ENCODE measurements at places on chromosomes 2 and 18.
A peak's percentile ranks its signal among the peaks of the same experiment; 100 is the strongest.

GRCh38 chr2:204321910-204322751 is 223.1 kb upstream of the PARD3B start:
- peak; percentile 17 for DNase-seq

GRCh38 chr2:111252436-111252835 is 131.7 kb downstream of the BCL2L11 start:
- no peak for DNase-seq

DNA sequence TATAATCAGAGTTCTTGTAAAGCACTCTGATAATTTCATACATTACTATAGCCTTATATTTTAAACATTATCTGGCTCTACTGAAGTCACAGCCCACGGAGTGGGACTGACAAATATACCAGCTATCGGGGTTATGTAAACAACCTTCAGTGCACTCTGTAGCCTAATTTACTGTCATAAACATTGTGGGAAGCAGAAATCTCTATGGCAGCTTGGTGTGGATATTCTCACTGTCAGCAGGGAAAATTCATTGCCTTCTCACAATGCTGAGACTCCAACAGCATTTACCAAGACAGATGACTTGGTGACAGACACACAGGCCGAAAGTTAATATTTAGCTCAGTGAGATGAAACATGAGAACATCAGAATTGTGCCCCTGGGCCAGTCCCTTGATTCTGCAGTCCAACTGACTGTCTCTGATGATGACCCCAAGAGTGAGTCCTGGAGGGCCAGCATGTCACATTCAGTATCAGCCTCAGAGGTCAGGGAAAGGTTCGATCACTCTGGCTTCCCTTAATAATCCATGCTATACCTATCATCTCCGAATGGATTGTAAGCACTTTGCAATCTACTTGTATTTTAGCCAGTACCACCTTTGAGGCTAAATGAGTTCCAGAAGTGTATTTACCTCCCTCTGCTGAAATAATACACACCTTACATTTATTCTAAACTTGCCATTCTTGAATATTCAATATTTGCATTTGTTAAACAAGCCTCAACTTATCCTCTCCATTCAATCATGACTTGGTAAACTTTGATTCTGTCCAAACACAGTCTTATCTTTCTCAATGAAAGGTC is 146.2 kb upstream of the OSR1 start:
- DNase-seq, result no peak

DNA sequence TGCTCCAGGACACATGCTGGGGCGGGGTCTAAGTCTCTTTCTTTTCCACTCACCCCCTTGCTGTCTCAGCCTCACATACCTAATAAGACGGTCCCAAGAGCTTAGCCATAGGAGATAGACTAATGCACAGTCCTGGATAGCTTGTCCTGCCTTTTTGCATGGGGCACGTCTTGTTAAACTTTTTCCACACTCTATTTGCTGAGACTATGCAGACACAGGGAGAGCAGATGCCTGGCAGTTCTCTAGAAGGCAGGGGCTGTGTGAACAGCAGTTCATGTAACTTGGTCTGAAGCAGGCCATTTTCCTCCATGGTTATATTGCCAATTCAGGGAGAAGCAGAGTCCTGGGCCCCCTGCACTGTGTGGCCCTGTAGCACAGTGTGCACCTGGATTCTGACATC is 142.1 kb downstream of the SEPTIN10 start:
- DNase-seq, result no peak

DNA sequence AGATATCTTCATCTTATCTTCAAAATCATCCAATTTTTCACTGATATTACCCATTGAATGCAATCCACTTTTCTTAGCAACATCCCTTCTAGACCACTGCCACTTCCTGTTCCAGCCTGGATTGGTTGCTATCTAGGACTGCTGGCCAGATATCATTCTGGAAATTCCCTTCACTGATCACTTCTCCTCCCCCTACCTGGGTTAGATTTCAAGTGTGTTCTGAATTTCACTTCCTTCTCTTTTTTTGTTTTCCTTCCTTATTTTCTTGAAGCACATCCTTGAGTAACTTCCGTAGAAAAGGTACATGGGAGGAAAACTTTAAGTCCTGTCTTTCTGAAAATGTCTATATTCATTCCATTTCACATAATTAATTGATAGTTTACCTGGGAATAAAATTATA is 82.0 kb upstream of the IL1R2 start:
- no peak for DNase-seq

- peak; percentile 47 for DNase-seq
These were observed 51.2 kb downstream of the SPIRE1 start for GRCh38 chr18:12606592-12607315.

DNA sequence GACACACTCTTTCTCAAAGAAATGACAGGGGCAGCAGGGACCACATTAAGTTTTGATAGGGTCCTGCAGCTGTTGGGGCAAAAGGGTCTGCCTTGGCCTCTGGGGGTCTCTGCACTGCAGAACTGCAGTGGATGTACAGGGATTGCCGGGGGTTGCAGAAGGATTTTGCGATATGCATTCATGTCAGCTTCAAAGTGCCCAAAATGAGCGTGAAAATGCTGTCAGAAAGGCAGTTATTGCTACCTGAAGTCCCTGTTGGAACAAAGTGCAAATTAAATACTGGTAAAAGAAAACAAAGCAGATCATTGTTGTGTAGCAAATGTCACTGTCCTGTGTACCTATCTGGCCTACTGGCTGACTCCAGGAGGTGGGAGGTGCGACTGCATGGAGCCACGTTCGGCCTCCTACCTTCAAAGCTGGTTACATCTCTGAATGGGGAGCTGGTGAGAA is 78.8 kb upstream of the MAP4K3 start:
- DNase-seq, result no peak

- no peak for DNase-seq
These were observed 127.5 kb downstream of the RTP5 start for GRCh38 chr2:241997017-241997416.

- peak; percentile 57 for DNase-seq
These were observed 74.0 kb downstream of the IL1R2 start for GRCh38 chr2:102065675-102066252.

DNA sequence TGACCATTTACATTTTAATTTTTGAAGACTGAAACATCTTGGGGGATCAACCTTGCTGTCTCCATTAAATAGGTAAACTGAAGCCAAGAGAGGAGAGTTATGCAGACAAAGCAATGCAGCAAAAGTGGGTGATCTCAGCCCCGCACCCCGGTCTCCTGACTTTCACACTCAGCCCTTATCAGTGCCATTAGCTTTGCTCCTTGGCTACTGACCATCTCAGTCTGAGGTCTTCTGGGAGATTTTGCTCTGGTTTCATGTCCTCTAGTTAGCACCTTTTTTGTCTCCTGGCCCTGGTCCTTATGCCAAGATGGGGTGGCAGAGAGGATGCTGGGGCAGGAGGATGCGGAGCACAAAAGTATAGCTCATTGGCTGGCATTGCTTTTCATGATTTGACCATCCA is 61.4 kb downstream of the SETBP1 start:
- DNase-seq, result no peak

DNA sequence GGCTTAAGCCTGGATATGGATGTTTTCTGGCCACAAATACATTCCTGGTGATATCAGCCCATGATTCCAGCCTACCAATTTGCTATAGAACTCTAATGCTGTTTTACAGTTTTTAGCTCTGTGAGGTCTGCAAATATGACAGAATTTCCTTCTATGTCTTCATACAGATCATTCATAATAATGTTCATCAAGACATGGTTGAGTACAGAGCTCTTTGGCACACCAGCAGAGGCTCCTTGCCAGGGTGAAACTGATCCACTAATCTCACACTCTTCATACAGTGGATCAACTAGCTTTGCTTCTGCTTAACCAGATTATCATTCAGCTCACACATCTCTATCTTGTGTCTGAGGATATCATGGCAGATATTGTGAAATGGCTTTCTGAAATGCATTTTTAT is 672.1 kb downstream of the STK39 start:
- no peak for DNase-seq

DNA sequence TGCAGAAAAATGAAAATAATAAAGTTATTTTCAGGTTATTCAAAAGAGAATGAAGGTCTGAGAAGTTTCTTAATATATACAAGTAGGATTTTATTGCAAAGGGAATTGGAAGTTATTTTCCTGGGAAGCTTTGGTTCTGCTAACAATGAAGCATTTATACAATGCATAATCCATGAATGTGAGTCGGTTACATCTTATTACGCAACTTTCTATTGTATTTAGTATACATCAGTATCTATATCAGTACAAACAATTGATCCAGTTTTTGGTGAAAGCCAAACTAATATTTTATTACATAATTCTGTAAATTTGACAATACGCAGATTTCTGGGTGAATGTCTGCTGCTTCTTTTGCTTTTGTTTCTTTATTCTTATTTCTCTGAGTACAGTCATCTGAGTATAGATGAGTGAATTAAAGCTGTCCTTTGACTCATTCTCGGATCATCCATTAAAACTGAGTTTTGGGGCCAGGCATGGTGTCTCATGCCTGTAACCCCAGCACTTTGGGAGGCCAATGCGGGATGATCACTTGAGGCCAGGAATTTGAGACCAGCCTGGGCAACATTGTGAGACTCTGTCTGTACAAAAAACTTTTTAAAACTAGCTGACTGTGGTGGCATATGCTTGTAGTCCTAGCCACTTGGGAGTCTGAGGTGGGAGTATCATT is 108.5 kb downstream of the SOCS6 start:
- no peak for DNase-seq

DNA sequence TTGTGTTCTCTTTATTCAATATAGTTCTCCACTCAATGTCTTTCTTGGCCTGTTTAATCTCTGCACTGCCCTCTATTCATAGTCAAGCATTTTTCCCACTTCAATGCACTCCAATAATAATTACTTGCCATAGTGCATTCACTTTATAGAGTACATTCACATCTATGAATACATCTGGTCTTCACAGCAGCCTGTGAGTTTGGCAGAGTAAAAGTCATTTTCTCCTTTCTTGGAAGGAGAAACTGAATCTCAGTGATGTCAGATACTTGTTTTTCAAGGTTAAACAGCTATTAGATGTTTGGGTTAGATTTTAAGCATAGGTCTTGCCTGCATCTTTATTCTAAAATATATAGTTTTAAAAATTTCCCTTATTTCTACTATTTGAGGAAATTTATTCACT is 373.2 kb downstream of the TRIB2 start:
- no peak for DNase-seq

DNA sequence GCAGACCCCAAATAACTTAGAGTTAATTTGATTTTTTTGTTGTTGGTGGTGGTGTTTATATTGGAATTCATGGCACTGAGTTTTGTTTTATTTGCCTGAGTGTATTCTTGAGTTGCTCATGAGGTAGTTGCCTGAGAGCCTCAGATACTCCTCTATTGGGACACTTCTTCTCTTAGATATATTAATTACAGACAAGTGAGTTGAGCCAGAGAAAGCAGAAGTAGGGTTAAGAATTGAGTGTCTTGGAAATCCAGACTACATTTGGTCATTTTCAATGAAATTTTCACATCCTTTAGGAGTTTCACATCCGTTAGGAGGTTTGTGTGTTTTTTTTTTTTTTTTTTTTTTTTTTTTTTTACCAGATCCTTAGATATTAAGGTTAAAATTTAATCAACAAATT is 29.0 kb downstream of the FMNL2 start:
- DNase-seq, result no peak

GRCh38 chr2:167249197-167249596 is 360.9 kb downstream of the XIRP2 start:
- DNase-seq, result no peak

- no peak for DNase-seq
These were observed 303.3 kb downstream of the CNTNAP5 start for GRCh38 chr2:124328397-124328796.

GRCh38 chr2:235017441-235017840 is 65.6 kb downstream of the SH3BP4 start:
- DNase-seq, result no peak

- DNase-seq, result no peak
These were observed 149.2 kb downstream of the TWIST2 start for GRCh38 chr2:238997137-238997390.

DNA sequence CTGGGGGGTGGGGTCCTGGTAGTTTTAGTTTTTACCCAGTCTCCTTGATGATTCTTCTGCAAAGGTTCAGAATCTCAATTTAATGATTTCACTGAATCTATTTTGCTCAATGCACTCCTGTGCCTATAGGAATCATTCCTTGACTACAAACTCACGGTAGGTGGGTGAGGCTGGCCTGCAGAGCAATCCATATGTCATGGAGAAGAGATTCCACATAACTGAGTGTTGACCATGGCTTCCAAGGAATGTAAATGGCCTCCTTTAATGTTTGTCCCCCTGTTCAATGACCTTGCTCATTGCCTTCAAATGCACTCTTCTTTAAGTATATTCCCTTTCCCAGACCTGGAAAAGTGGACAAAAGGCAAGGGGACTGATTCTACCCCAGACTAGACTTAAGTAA is 12.5 kb downstream of the FAP start:
- DNase-seq, result no peak

DNA sequence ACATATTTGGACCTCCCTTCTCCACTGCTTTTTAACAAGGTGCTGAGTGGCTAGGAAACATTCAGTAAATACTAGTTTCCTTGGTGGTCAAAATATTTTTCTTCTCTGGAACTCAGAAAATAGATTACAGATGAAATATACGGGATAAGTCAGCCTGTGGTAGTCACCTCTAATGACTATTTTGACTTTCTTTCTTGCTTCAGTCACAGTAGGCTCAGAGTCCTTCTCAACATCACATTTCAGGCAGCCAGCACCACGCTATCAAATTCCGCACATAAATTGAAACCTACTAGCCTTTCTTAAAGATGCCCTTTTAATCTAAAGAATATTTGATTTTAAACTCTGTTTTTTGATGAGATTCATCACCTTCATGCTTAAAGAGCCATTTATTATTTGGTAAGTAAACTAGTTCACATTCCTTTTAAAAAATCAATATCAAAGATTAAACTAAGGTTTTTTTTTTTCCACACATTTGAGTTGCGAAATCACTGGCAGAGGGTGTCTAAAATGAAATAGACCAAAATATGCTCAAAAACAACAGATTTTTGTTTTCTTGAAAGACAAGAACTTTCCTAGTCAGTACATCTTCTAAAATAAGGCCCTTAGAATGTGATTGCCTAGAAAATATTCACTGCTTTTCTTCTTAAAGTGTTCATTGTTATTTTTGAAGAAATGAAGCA is 181.5 kb downstream of the NRXN1 start:
- DNase-seq, result no peak

- DNase-seq, result no peak
These were observed 418.0 kb downstream of the LRATD1 start for GRCh38 chr2:15050483-15050882.

DNA sequence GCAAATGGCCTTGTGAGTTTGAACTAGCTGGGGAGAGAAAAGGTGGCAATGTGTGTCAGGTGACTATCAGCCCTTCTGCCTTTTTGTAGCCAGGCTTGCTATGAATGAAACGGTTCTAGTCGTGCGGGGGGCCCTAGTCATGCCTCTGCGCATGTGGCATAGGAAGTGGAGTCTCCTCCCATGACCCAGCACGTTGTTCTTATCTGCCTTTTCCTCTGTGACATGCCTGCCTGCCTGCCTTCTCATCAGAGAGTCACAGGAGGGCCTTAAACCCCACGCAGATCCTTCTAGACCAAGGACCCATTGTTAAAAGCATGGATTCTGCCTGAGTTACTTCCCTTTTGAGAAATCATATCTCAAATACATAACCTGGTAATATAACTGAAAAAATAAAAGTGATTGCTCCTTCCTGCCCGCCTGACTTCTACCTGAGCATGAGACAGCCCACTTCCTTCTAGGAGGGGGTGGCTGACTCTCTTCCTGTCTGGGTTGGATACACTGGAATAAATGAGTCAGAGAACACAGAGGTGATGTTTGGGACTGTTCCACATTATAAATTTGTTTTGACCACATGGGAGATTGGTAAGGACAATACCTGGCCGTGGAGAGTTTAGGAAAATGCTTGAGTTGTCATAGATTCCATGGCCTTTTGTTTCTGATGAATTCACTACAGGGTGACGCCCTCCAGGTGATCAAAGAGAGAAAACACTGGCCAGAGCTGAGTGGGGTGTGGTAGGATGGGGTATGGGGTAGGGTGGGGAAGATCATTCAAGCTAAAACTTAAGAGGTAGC is 49.8 kb downstream of the FBLN7 start:
- peak; percentile 55 for DNase-seq

All from RWPE1 (cell line).